ENCODE measurements at places on chromosomes 4 and X.

- DNase-seq: no peak
Measured at GRCh38 chr4:73914071-73914470, 44.9 kb downstream of the CXCL1 start.

GRCh38 chr4:6917461-6918271, 8.0 kb downstream of the TBC1D14 start:
- no peak for DNase-seq

GRCh38 chr4:166012129-166013030, 139.3 kb downstream of the TLL1 start:
- DNase-seq: no peak

DNA sequence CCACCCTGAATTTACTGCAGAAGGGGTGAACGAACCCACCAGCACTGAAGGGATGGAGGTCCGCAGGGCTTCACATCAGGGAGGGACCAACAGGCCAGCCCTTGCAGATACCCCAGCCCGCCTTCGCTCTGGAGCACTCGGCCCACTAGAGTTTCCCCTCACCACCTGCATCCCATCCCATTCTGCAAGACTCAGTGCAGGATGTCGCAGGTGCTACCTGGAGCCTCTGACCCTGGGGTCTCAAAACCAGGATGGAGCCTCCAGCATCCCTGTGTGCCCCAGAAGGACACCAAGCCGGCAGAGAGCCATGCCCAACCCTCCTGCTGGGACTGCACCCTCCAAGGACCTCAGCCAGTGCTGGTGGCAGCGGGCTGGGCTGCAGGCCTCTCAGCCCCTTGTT, 57.6 kb upstream of the ADRA2C start:
- no peak for DNase-seq

DNA sequence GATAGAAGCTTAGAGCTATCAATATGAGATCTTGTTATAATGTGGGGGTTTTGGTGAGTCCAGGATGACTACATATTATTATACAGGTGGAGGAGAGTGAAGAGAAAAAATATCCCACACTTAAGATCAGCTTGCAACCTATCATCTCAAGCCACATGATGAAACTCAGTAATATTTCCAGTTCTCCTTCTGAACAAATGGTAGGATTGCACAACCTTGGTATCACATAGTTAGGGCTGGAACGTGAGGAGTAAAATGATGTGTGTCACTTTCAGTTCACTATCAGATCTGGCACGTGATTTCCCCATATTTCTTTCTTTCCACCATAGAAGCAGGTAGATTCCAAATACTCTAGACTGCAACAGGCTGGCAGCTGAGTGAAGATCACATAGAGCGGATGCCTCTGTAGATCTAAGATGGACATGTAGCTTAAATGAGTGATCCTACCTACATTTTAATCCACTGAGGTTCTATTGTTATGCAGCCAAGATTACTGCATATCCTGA, 150.6 kb upstream of the ANKRD50 start:
- no peak for DNase-seq

DNA sequence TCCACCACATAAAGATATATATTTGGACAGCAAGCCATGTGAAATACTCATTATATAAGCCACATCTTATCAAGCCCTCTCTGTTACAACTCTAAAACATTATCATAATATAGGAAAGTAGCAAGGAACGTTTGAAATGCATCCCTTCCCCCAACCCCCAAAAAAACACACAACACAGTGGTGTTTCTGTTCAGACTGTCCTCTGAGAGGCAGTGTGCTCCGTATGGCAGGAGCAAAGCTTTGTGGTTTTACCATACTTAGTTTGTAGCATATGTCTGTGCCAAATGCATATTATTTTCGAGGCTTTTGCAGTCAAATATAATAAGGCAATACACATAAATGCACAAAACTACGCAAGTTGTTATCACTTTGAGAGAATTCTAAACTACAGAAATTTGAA, 194.2 kb downstream of the RAPGEF2 start:
- no peak for DNase-seq

DNA sequence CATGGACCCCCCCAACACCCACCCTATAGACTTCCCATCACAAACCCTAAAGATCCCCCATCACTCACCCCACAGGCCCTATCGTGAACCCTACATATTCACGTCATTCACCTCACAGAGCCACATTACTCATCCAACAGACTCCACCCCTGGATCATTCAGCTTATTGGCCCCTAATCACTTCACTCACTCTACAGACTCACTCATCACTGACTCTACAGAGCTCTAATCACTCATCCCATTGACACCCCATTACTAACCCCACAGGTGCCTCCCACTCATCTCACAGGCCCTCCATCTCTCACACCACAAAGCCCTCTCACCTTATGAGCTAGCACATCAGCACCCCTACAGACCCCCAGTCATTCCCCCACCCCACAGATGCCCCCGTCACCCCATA, 6.3 kb upstream of the TBC1D25 start:
- no peak for DNase-seq

- no peak for DNase-seq
Measured at GRCh38 chr4:73917081-73917501, 47.9 kb downstream of the CXCL1 start.

DNA sequence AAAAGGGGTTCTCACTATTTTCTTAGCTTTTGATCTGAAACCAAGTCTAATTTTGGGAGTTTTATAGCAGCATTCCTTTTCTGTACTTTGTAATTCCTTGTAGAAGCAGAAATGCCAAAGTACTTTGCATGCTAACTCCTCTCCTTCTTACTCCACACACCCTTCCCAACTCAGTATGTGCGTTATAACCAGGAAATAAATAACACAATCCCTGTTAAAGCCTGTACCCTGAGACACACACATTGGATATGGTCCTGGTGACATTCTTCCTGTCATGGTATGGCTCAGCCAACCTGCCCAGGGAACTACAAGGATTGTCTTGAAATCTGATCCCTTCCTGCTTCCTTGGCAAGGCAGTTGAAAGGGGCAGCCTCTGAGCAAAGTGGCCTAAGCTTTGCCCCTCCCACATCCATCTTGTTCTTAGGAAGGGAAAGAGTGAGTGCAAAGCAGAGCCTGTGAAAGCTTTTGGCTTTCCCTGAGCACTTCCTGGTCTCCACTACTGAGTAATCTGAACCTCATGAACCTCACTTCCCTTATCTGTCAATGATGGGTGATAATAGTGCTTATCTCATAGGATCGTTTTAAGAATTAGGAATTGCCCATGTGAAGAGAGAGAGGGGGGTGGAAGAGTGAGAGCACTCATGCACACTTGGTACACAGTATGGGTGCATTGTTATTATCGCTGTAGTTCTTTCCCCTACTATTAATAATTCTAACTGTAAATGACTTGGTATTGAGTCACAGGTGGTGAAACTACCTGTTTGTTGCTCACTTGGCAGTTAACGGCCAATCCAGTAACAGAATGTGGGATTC, 109.3 kb downstream of the AFF2 start:
- DNase-seq: no peak

GRCh38 chrX:55908661-55909212, 191.2 kb downstream of the RRAGB start:
- DNase-seq: peak; percentile 58

- peak; percentile 70 for DNase-seq
Measured at GRCh38 chrX:39759526-39760224, 338.1 kb downstream of the BCOR start.

DNA sequence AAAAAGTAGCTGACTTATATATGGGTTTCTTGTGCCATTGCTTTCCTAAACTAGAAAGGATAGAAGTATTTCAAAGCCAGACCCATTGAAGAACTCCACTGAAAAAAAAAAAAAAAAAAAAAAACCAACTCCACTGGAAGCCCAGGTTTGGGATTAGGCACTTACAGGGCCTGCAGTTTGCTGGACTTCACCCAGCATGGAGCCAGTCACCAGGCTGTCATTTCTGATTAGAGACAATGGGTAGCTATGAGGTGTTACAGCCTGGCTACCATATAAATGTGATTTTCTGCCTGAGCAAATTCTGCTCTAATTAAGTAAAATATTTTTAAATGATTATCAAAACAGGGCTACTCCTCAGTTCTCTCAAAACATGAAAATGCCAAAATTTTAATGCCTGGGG, 49.5 kb downstream of the HS6ST2 start:
- no peak for DNase-seq
